Inflammatory macrophage treated with lipopolysaccharide for 1 hour (primary cell): ENCODE measurements at places on chromosomes 7 and 10.

- DNase-seq = no peak
These were observed 49.3 kb downstream of the DENND11 start for GRCh38 chr7:141652691-141653090.

DNA sequence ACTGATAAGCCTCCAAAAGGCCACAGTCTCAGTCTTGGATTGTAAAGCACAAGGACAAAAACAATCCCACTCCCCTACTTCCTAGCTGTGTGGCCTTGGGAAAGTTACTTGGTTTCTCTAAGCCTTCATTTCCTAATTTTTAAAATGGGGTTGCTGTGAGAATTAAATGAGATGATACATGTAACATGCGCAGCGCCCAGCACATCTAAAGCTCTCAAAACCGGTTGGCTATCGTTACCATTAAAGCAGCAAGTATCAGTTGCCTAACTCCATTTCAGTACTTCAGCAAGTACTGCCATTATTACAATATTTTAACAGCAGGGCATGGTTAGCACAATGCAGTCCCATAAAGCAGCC is 1.9 kb downstream of the NRCAM start:
- DNase-seq = no peak

DNA sequence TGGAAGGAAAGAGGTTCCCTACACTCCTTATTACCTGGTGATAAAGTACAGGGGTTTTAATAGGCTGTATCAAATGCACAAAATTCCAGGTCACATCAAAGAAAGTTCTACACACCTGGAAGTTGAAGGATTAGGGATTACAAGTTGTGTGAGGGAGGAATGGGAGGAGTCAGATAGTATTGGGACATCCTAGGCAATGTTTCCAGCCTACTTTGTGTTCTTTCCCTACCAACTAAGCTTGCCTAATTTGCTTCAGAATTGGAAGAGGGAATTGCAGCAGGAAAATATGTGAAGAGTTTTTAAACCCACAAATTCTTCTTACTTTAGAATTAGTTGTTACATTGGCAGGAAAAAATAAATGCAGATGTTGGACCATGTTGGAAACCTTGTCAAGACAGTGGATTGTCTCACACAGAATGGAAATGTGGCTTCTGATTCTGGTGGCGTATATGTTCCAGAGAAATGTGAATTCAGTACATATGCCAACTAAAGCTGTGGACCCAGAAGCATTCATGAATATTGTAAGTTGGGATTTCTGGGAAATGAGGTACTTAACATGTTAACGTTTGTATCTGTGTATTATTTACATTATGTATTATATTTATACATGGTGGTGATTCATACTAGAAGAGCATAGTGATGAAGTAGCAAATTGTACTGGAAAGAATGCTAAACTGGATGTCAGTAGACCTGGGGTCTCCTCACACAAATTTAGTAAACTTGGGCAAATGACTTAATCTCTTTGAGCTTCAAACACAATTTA is at the start of gene LIPM:
Gene LIPM (plus strand): TSS at position 208 of the 763 bp plus-strand sequence. CDS start 167 bp downstream, at position 375.
- no peak for DNase-seq

DNA sequence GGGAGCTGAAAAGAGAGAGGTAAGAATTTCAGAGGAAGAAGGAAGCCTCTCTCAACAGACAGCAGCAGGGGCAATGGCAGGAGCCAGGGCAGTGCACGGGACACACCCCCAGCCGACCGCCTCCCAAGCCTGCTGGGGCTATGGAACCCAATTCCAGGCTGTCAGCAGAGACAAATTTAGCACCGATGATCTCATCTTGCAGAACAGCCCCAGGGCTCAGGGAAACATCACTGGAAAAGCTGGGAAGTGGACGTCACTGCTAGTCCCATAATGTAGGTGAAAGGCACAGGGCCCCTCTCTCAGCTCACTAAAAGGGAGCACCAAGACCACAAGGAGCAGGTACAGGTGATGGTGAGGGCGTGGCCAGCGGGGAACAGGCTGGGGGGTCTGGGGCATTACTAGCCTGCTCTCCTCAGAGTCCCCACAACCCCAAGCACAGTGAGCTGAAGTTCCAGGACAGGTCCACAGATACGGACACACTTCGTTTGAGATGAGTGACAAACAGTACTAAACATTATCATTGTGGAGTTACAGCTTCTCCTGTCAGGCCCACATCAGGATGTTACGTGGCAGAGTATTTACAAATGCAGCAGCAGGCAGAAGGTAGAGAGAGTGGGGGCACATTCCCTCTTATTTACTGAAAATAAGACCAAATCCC is 103.7 kb downstream of the PLXNA4 start:
- no peak for DNase-seq

- DNase-seq = no peak
These were observed 18.7 kb downstream of the SRRM3 start for GRCh38 chr7:76220185-76221057.

DNA sequence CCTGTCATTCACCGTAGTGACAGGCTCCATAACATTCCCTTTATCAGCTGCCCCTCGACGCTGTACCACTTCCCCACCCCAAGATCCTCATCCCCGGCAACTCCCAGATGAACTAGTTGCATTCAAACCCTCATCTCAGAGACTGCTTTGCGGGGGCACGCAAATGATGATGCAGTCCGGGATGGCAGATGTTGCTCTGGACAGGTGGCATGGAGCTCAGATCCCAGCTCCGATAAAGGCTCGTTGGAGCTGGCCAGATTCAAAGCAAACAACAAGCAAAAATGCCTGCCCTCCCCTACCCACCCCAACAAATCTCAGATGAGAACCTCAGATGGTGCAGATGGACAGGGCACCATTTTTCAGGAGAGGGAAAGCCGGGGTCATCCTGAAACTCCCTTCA is 46.7 kb downstream of the CARD11 start:
- no peak for DNase-seq

GRCh38 chr10:78964952-78965633 is 103.7 kb upstream of the ZMIZ1 start:
- DNase-seq = peak; percentile 20

DNA sequence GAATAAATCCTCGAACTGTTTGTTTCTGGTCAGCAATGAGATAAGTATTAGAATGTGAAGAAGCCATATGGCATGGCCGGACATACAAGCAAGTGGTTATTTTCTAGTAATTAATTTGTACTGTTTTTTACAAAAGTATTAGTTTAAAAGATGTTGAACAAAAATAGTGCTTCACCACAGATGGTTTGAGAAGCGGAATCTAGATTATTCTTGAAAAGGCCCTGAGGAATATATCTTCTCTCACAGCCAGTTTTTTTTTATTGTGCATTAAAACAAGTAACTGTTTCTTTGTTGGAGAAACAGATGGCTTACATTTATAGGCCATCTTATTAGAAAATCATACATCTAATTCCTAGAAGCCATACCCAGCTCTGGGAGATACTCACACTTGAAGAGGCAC is 153.3 kb downstream of the TMEM26 start:
- DNase-seq = no peak

- DNase-seq = peak; percentile 77
These were observed 561 bp downstream of the PLEKHA1 start for GRCh38 chr10:122374859-122375678.

DNA sequence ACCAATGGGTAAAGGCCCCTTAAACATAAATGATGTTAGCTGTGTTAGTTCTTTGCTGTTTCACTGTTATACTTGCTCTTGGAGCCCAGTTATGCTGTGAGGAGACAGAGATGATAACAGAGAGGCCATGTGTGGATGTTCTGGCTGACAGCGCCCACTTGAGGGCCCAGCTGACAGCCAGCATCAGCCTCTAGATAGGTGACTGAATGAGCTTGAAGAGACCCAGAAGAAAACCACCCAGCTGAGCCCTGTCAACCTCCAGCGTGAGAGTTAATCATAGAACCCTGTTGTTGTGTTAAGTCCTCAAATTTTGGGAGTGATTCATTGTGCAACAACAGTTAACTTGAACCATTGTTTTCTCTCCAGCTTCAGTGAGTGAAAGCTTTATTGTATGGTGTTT is 91.7 kb downstream of the GLRX3 start:
- DNase-seq = no peak

DNA sequence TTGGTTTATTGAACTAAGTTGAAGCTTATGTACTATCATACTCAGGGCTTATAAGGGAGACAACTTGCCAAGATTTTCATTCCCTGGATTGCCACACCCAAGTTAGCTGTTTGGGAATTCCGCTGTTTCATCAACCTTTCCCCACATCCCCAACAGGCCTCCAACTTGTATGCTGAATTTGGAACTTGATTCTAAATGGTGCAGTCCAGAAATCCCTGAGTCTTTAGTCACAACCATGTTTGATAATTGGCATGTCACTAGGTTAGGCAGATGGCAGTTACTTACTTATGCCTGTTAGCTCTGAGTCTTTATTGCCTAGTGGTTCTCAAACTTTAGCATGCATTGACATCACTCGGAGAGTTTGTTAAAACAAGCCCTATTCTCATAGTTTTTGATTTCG is 135.4 kb upstream of the PRPS1L1 start:
- peak; percentile 10 for DNase-seq

DNA sequence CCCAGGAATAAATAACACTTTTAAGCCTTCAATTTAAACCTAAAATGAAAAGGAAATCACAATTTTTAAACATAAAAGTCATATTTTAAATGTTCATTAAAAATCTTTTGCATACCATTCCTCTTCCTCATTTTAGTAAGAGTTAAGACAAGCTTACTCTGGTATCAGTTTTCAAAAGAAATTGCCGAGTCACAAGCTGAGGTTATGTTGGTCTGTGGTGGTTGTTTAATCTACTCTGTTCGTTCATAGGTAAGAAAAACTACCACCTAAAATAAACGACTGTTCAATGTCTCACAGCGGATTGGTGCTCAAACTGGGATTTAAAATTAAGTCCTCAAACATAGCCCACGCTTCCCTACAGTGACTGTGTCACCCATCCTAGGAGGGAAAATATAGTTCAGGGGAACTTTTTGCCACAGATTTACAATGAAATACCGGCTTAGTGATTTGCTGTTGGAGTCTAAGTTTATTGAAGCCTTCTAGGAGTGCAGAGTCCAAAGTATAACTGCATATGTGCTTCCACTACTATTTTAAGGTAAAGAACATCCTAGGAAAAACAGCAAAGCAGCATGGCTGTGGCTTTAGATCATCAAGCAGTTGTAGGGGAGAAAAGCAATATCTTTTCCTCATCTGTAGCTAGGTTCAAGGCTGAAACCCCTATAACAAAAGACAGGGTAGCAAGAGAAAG is 61.1 kb downstream of the GNAT3 start:
- no peak for DNase-seq

DNA sequence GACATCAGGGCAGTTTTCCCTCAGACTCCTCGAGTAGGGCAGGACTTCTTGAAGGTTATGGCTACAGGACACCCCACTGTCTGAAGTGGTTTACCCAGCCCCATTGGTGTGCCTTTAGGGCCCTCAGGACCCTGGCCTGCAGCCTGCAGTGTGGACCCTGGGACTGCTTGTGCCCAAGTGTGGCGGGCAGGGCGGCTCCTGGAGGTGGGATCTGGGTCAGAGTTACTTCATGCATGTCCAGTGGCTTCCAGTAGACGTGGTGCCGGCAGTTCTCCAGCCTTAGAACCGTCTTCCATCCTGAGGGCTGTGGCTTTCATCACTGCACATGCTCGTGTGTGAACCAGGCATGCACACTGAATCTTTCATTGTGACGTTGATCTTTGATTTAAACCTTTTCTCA is 16.7 kb downstream of the EIF3B start:
- DNase-seq = no peak

- DNase-seq = no peak
These were observed 49.6 kb upstream of the PDE1C start for GRCh38 chr7:32119790-32120196.

DNA sequence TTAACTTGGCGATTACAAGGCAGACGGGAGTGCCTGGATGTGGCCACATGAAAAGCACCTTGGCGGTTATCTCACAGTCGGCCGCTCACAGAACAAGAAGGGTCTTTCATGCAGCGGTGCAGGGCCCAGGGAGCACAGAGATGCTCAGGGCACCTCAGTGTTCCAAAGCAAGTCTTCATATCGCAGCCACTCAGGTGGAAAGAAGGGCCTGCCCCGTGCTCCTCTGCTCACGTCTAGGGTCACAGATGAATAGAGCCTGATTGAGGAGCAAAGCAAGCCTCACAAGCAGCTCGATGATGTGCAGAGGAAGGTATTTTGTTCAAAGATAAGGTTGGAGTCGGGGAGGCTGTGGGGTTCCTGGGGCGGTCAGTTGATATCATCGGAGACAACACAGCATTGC is 297.8 kb downstream of the WDR11 start:
- no peak for DNase-seq

- DNase-seq = no peak
These were observed 187.9 kb downstream of the BICC1 start for GRCh38 chr10:58700591-58700990.

DNA sequence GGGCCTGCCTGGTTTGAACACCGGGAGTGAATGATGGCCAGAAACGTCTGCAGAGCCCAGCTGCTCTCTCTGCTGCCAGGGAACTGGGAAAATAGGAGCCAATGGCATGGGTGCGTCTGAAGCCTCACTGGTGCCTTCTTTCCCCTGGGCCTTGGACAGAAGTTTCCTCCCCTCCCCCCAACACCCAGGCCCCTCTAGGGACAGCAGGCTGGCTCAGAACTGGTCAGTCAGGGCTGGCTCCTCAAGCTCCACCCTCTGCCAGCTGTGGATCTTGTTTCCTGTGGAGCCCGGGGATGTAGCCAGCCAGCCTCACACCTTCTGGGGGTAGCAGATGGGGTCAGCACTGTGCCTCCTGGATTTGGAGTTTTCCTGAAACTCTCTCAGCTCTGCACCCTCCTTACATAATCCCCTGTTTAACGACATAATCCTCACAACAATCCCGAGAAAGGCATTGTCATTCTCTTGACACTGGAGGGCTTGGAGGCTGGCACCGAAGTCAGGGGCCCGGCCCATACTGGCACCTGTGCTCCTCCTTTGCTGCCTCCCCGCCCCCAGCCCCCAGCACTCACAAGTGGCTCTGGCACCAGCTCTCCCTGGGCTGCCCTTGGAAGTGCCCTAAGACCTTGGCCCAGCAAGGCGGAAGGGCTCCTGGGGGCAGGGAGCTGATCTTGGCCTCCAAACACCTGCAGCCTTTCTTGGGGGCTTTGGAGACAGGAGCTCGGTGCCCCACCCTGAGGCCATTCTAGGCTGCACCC is 5.7 kb downstream of the LDB3 start:
- no peak for DNase-seq

- peak; percentile 45 for DNase-seq
These were observed 60.4 kb downstream of the ADD3 start for GRCh38 chr10:110067960-110068770.

GRCh38 chr7:18866359-18867036 is 250.9 kb downstream of the TWIST1 start:
- DNase-seq = peak; percentile 91

DNA sequence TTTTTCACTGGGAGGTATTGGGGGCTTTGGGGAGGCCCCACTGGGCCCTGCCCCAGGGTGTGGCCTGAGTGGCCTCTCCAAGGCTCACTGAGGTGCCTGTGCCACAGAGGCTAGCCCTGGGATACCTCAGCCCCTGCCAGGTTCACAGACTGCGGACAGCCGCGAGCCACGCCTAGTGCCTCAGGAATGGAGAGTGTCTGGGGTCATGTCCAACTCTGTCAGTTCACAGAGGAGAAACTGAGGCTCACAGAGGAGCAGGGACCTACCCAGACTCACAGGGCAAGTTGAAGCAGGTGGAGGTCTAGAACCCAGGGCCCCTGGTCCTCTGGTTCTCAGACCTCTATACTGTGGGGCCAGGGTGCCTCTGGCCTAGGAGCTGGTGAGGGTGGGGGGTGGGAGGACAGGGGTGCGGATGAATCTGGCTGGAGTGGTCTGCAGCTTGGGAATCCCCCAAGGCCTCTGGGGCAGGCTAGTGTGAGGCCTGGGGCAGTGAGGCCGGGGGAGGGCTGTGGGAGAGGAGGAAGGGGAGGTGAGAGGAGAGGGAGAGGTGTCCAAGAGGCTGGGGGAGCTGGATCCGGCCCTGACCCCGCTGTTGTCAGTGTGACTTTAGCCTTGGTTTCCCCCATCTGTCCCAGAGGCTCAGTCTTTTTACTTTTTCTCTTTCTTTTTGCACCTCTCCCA is 20.0 kb downstream of the NEURL1 start:
- no peak for DNase-seq
